ENCODE measurements at places on chromosomes 4 and X.

DNA sequence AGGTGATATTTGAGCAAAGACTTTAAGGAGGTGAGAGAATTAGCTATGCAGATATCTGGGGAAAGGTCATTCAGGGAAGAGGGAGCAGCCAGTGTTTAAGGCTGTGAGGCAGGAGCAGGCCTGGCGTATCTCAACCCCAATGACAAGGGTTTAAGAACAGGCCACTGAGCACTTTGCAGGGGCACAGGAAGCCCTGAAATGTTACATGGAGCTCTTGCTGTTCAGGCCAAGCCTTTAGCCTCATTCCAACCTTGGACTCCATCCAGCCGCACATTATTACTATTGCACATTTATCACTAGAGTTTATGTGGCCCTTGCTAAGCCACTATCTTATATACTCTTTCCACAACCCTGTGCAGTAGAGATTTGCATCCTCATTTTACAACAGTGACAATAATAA, 114.0 kb downstream of the EFNB1 start:
- no peak for DNase-seq

DNA sequence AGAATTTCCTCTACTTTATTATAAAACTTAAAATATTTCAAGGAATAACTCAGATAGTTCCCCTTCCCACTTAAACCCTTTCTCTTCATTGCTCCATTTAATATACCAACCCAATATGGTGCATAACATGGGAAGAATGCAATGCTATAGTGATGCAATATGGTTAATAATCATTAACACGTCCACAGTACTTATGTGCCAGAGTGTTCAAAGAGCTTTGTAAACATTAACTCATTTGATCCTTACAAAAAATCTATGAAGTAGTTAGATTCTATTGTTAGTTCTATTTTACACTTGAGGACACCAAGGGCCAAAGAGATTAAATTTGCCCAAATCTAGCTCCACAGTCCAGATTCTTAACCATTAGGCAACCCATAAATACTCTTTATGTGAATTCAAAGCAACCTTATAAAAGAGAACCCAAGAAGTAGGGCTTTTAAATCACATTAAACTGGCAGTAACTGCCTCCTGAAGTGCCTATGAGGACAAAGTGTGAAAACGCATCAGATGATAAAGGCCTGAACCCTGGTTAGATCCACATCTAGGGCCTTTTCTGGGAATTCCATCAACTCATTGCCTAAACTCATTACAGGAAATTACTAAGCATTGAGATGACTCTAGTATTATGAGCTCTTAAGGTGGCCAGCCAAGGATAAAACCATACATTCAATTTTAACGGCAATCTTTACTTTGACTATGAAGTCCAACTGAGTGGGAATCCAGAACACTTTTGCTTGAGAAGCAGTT, 94.3 kb downstream of the AREG start:
- DNase-seq = no peak

GRCh38 chrX:24321741-24322395, 8.0 kb upstream of the SUPT20HL2 start:
- no peak for DNase-seq

DNA sequence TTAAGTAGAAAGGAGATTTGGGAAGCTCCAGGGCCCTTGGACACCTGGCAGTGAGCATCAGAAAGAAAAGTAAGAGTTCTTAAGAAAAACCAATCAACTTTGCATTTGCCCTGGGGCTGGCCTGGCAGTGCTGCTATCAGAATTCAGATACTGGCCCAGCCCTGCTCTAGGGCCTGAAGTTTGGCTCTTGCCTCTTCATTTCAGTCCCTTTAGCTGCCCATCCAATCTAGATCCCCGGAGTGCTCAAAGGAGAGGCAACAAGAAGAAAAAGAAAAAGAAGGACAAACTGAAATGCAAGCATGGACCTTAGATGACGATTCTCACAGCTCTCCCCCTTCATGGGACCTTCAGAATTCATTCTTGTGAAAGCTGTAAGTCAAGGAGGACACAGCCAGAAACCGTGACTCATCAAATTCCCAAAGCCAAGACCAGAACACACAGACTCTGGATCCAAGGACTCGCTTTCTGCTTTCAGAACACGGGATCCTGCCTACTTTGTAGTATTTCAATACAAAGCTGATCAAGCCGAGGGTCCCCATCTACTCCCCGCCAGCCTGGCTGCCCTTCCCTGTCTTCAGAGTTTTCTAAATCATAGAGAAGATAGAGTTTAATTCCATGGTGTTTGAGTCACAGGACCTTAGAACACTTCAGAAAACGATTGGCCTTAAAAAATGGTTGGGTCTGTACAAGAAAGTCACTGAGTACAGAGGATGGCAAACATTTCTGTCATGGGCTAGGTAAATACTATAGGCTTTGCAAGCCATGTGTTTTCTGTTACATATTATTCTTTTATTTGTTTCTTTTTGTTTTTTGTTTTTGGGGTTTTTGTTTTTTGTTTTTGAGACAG, 103.7 kb downstream of the RBM47 start:
- DNase-seq = no peak

DNA sequence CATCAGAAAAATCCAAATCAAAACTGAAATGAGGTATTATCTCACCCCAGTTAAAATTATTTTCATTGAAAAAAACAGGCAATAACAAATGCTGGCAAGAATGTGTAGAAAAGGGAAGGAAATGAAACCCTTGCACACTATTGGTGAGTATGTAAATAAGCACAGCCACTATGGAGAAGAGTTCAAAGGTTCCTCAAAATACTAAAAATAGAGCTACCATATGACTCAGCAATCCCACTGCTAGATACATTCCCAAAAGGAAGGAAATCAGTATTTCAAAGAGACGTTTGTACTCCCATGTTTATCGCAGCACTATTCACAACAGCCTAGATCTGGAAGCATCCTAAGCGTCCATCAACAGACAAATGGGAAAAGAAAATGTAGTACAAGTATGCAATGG, 932.4 kb downstream of the PCDH18 start:
- no peak for DNase-seq

- no peak for DNase-seq
Observed at GRCh38 chr4:174859904-174860303, 30.9 kb upstream of the GLRA3 start.

- no peak for DNase-seq
Observed at GRCh38 chr4:81410680-81411079, 61.0 kb downstream of the RASGEF1B start.

DNA sequence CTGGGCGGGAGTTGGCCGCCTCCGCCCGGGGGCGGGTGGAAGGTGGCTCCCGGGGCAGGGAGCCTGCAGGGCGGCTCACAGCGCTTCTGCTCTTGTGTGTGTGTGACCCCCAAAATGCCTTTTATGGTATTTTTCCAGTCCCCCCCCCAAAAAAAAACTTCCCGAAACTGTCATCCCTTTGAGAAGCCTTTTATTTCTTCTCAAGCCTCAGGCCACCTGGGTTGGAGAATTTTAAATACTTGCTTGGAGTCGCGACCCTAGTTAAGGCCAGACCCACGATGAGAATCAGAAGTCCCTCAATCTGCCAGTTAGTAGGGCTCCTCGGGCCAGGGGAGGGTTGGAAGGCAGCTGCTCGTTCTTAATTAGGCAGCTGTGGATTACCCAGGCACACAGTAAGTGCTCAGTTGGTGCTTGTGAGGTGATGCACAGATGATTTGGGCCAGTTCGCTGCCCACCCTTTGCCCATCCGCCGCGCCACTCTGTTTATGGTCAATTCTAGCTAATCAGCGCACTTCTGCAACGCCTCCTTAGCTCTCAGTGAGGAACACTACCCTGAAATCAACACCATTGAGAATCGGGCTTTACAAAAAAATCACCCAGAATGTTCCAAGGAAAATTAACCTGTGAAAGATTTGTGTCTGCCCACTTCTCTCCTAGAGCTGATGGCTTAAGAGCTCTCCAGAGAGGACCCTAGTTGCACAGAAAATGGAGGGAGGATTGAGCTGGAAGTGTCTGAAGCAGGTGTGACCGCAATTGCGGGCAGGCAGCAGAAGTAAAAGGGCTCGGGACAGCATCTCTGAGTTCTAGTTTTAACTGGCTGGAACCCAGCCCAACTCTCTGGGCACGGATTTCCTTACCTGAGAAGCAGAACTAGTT, 648 bp upstream of the SCD5 start:
- DNase-seq = no peak

- no peak for DNase-seq
Observed at GRCh38 chr4:56659946-56660345, 21.1 kb downstream of the HOPX start.

- no peak for DNase-seq
Observed at GRCh38 chr4:186688150-186688943, 35.3 kb downstream of the FAT1 start.

- no peak for DNase-seq
Observed at GRCh38 chr4:169810325-169811323, 52.9 kb upstream of the HPF1 start.

GRCh38 chrX:96433409-96434077, 251.1 kb upstream of the DIAPH2 start:
- DNase-seq = no peak

GRCh38 chrX:138067415-138067814, 501.5 kb downstream of the ZIC3 start:
- DNase-seq = no peak

GRCh38 chrX:129493643-129494042, 29.6 kb downstream of the SMARCA1 start:
- DNase-seq = no peak

DNA sequence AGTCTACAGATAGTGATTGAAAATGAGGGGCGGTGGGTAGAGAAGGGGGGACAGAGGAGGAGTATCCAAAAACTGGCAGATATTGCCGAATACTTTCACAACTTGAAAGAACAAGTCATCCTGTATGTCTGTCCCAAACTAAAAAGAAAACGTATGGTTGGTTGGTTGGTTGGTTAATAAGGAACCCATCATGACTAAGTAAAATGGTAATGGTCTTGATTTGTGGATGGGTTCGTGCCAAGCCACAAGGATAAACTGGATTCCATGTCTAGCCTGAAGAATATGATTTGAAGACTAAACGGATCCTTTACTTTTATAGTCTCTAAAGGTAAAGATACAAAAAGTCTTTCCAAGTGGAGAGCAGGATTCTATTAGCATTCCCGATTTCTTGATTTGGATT, 208.4 kb downstream of the DCLK2 start:
- no peak for DNase-seq

- DNase-seq = no peak
Observed at GRCh38 chr4:169485791-169486742, 126.3 kb downstream of the NEK1 start.

Measured in chondrocyte (in vitro differentiated cells).